HFFc6 (cell line): ENCODE measurements at places on chromosomes 5 and 9.

DNA sequence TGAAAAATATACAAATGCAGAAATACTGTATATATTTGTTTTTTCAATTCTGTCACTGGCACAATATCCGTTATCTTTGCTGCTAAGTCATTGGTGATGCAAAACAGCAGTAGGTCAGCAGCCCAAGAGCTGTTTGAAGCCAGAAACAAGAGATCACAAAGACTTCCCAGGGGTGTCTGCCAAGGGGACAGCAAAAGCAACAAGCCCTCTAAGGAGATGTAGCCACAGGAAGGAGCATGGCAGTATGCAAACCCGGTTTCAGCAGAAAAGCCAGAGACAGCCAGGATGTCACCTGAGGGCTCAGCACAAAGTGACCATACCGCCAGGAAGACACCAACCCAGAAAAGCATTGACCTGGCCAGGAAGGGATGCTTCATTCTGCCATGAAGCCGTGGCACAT, 241.5 kb downstream of the ARRDC3 start:
- DNase-seq, result no peak

GRCh38 chr5:78792345-78793055, 143.9 kb upstream of the LHFPL2 start:
- no peak for DNase-seq

- no peak for DNase-seq
These were observed 145.8 kb downstream of the GIN1 start for GRCh38 chr5:102974177-102974576.

GRCh38 chr5:178290376-178290775, 57.8 kb upstream of the PHYKPL start:
- DNase-seq, result no peak

GRCh38 chr9:128067645-128068385, at the start of gene SLC25A25:
Gene SLC25A25, plus strand, starts transcription at chr9:128068232. Its CDS starts 88 bp downstream, at chr9:128068320.
- DNase-seq, result peak; percentile 98

DNA sequence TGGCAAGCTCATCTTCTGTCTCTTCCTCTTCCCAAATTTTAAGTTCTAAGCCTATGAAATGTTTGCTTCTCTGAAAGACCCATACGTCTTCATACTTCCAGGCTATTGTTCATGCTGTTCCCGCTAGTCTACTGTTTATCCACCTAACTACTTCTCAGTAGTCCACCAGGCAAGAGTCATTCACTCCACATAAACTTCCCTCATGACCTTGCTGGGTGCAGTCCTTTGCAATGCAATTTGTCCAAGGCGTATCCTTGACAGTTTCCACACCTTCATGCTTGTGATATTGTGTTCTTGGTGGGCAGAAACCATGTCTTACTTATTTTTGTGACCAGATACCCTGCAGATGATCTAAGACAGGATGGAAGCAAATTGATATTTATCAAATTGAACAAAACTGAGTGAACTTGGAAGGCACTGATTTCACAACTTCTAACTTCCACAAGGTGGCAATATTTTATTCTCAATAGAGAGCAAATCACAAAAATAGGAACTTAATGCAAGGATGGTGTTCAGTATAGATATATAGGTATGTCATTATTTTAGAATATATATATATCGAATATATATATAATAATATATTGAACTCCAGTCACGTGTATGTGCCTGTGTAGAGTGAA, 30.3 kb downstream of the TYRP1 start:
- peak; percentile 3 for DNase-seq

GRCh38 chr5:87400305-87400899, 12.3 kb downstream of the CCNH start:
- DNase-seq, result peak; percentile 43
